Uterus (tissue), 4 donors: ENCODE measurements at places on chromosomes 7 and 10. TPM values are rescaled to one million over a fixed set of nuclear protein-coding genes. Genes with fewer than 3 reads are reported as not detected.

GRCh38 chr7:11175371-11175770, 201.7 kb downstream of the PHF14 start:
- H3K27ac ChIP-seq: no peak overlapping the region
- H3K4me1 ChIP-seq: no peaks in the 10 kb centered on the region
- H3K27me3 ChIP-seq: no peaks in the 10 kb centered on the region
- no peak overlapping the region for H3K4me3 ChIP-seq
- no peak for DNase-seq
- no peaks in the 10 kb centered on the region for H3K36me3 ChIP-seq

GRCh38 chr7:15837306-15837950, 150.9 kb upstream of the MEOX2 start:
- H3K27me3 ChIP-seq: no peaks in the 10 kb centered on the region
- H3K27ac ChIP-seq: peak overlapping the region; percentile 11
- no peak overlapping the region for H3K4me3 ChIP-seq
- no peaks in the 10 kb centered on the region for H3K36me3 ChIP-seq

- H3K4me1 ChIP-seq: no peaks in the 10 kb centered on the region
- DNase-seq: no peak
- H3K27me3 ChIP-seq: no peaks in the 10 kb centered on the region
- no peak overlapping the region for H3K4me3 ChIP-seq
Measured at GRCh38 chr10:11535346-11535959, 76.0 kb downstream of the USP6NL start.

DNA sequence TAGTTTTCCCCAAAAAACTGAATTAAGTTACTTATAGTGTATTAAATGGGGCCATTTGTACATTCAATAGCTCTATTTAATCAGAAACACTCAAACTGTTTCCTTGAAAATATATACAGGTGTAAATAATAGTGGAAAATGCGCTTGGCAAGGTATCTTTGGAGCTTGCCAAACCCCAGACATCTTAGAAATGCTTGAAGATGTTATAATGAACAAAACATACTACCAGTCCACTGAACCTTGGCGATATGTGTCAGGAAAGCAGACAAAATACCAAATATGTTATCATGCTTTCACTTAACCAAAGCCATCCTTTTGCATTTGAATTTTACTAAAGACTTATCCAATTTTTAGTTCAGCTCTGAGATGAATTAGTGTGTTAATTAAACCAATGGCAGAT, 352.7 kb upstream of the SEMA3A start:
- H3K36me3 ChIP-seq: no peaks in the 10 kb centered on the region
- DNase-seq: no peak
- no peaks in the 10 kb centered on the region for H3K4me1 ChIP-seq
- H3K27me3 ChIP-seq: no peaks in the 10 kb centered on the region
- H3K4me3 ChIP-seq: no peak overlapping the region
- H3K27ac ChIP-seq: no peak overlapping the region

- H3K4me3 ChIP-seq: no peak overlapping the region
- no peaks in the 10 kb centered on the region for H3K27me3 ChIP-seq
- H3K36me3 ChIP-seq: no peaks in the 10 kb centered on the region
- DNase-seq: no peak
Measured at GRCh38 chr10:74024600-74024999, 26.7 kb downstream of the VCL start.

DNA sequence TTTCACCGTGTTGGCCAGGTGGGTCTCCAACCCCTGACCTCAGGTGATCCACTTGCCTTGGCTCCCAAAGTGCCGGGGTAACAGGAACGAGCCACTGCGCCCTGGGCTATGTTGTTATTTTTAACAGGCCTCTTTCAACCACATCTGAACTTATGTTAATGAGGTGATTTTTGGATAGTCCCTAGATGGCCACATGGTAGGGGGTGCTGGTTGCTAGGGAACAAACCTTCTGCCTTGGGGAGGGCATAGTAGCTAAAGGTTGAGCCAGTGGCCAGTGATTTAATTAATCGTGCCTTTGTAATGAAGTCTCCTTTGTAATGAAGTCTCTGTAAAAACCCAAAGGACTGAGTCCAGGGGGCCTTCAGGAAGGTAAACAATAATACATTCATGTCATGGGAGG, 9.1 kb downstream of the COMTD1 start:
- H3K27me3 ChIP-seq: no peaks in the 10 kb centered on the region
- H3K36me3 ChIP-seq: no peaks in the 10 kb centered on the region
- peaks cover 14% of the 10 kb centered on the region for H3K4me1 ChIP-seq
- H3K4me3 ChIP-seq: no peak overlapping the region
- DNase-seq: peak; percentile 3

- H3K4me1 ChIP-seq: no peaks in the 10 kb centered on the region
- no peak overlapping the region for H3K27ac ChIP-seq
- DNase-seq: no peak
- H3K4me3 ChIP-seq: no peak overlapping the region
- no peaks in the 10 kb centered on the region for H3K27me3 ChIP-seq
Measured at GRCh38 chr7:152115021-152115718, 89.7 kb downstream of the GALNT11 start.

DNA sequence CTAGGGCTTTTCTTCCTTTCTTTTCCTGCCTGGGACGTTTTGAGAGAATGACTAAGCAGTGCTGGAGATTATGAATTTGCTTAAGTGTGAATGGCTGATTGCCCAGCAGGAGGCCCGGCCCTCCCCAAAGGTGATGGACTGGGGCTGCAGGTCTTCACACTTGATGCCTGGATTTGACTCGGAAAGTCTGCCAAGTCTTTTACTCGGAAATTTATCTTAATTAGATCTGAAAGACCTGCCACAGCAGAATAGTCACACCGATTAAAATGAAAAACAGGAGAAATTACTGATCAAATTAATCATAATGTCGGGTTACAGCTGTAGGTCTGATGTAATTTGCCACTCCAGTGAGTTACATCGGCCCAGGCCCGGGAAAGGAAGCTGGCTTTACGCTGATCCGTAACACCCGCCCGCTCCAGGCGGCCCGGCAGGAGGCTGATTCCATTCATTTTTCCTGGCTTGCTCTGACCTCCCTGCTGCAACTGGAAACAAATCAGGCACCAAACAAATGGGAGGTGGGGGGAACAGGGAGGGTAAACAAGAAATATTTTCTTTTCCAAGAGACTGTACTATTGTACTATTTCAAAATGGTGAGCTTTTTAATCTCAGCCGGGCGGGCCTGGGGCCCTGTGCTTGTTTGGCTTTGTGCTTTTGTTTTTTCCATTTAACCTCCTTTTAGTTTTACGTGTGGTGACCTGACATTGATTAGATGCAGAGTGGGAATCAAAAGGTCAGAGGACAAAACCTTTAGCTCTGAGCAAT, 212.4 kb upstream of the YAE1 start:
- DNase-seq: peak; percentile 59
- no peaks in the 10 kb centered on the region for H3K27me3 ChIP-seq
- H3K4me1 ChIP-seq: no peaks in the 10 kb centered on the region

GRCh38 chr7:155276800-155277375, 20.8 kb upstream of the INSIG1 start:
- no peak overlapping the region for H3K27ac ChIP-seq
- H3K27me3 ChIP-seq: no peaks in the 10 kb centered on the region
- no peaks in the 10 kb centered on the region for H3K36me3 ChIP-seq
- H3K4me1 ChIP-seq: no peaks in the 10 kb centered on the region

DNA sequence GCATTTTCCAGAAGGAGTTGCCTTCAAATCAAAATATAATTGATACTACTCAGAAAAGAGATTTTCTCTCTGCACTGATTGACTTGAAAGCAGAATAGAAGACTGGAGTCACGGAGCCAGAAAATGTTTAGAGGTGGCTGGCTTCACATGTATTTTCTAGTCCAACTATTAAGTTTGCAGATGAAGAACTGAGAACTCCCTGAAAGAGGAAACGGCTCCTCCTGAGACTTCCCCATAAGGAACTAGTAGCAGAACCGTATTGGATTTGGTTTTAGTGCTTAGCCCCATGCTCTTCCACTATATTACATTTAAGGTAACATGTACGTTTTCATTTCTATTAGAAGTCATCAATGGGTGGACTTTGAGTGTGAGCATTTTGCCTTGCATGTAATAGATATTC, 946.3 kb downstream of the CNTNAP2 start:
- H3K27ac ChIP-seq: no peak overlapping the region
- no peaks in the 10 kb centered on the region for H3K4me1 ChIP-seq
- peaks cover 4% of the 10 kb centered on the region for H3K27me3 ChIP-seq

DNA sequence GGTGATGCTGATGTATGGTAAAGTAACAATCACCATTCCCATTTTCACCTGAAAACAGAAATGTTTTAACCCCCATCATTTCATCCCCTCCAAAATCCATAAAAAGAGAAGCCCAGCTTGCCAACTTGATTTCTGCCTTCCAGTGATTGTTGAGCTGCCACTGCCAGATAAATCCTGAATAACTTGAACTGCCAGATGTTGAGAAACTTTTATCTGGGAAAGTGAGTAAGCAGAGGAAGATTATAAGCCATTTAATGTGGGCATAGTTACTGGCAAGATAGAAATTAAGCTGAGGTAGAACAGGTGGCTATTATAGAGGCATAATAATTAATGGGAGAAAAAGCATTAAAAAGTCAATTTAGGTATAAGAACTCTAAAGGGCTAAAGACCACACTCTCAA, 534.1 kb downstream of the ANKRD7 start:
- no peaks in the 10 kb centered on the region for H3K4me1 ChIP-seq
- H3K27me3 ChIP-seq: no peaks in the 10 kb centered on the region
- no peak for DNase-seq
- no peak overlapping the region for H3K4me3 ChIP-seq

DNA sequence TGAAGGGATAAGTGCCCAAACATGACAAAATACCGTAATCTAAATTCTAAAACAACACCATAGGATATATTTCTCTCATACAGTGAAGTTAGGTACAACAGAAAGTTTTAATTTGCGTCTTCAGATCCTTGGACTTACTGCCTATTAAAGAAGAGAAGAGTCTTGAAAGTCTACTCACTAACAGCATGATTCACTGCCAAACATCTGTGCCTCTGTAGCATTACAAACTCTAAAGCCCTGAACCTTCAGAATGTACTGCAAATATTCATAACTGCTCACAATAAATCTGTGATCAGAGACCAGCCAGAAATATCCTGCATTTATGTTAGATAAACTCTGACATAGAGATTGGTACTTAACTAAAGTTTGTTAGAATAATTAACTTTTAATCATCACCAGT, 365.3 kb downstream of the PARD3 start:
- no peaks in the 10 kb centered on the region for H3K4me1 ChIP-seq
- no peaks in the 10 kb centered on the region for H3K27me3 ChIP-seq
- no peak overlapping the region for H3K27ac ChIP-seq
- H3K36me3 ChIP-seq: no peaks in the 10 kb centered on the region
- DNase-seq: no peak
- H3K4me3 ChIP-seq: no peak overlapping the region

DNA sequence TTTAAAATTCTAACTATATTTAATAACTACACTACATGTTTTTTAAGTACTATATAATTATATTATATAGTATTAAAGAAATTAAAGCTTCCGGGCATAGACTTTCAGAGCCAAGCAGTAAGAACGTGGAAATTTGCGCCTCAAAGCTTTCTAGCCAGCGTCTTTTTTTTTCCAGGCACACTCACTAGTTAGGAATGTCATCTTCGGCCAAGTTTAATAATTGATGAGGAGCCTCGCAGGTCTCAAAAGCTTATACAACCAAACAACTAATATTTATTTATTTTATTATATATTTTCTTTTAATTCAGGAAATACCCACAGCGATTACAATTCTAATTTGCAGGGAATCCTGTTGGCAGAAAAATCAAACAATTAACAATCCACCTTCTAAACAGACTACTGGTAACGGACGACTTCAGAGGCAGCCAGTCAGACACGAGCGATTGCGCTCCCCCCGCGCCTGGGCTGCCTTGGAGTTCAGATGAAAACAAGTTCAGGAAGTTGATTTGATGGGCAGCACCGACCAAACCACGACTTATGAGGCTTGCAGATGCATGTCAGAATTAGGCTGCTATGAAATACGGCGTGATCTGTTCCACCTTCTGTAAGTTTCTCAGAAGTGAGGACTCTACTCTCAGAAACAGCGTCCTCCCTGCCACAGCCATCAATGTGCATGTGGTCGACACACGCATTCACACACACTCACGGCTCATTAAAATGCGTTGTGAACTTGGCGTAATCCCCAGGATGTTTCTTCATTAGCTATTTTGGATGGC, 431.8 kb upstream of the MGMT start:
- H3K36me3 ChIP-seq: no peaks in the 10 kb centered on the region
- no peak for DNase-seq
- H3K4me1 ChIP-seq: no peaks in the 10 kb centered on the region
- no peak overlapping the region for H3K4me3 ChIP-seq
- no peaks in the 10 kb centered on the region for H3K27me3 ChIP-seq

DNA sequence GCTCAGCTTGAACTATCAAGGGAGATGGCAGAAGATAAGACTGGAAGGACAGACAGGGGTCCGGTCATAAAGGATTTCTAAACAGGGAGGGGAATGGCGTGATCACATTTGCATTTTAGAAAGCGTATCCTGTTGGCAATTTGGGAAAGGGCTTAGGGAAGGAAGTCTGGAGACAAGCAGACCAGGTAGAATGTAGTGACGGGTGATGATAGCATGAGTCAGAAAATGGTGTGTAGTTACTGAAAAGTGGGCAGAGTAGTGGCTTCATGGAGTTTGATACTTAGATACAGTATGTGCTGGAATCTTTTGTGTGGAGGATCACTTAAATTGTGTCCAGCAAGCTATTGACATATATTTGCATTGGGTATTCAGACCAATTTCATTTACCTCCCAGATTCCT, 61.2 kb downstream of the LRGUK start:
- H3K27me3 ChIP-seq: no peaks in the 10 kb centered on the region
- no peaks in the 10 kb centered on the region for H3K4me1 ChIP-seq
- no peak overlapping the region for H3K4me3 ChIP-seq
- no peak overlapping the region for H3K27ac ChIP-seq

DNA sequence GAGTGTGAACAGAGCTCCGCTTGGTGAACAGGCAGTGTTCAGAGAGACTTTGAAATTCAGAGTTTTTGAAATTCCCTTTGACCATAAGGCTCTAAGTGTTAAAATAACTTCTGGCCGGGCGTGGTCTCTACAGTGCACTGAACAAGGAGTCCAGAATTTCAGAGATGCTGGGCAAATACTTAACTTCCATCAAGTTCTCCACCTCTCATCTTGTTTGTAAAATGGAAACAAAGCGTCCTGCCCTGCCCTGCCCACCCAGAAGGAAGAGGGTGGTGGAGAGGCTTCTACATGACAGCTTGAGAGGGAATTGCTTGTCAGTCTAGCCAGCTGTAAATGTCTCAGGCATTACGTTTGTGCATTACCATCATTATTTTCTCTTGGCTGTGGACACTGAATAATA, 102.6 kb downstream of the RGS10 start:
- no peaks in the 10 kb centered on the region for H3K27me3 ChIP-seq
- no peaks in the 10 kb centered on the region for H3K4me1 ChIP-seq
- H3K36me3 ChIP-seq: no peaks in the 10 kb centered on the region
- no peak for DNase-seq
- no peak overlapping the region for H3K4me3 ChIP-seq

GRCh38 chr10:132382231-132382922, 14.6 kb upstream of the PWWP2B start:
- H3K4me1 ChIP-seq: no peaks in the 10 kb centered on the region
- no peak overlapping the region for H3K27ac ChIP-seq
- no peaks in the 10 kb centered on the region for H3K27me3 ChIP-seq

GRCh38 chr7:118949031-118949430, 724.5 kb downstream of the ANKRD7 start:
- H3K27ac ChIP-seq: no peak overlapping the region
- H3K4me1 ChIP-seq: no peaks in the 10 kb centered on the region
- DNase-seq: no peak
- H3K4me3 ChIP-seq: no peak overlapping the region

The HHEX gene
- total RNA-seq: 7.9 TPM

The CAMK2B gene
- not detected for total RNA-seq

The EPHA1 gene
- not detected for total RNA-seq

The NRBF2 gene
- 19.2 TPM for total RNA-seq

The CC2D2B gene
- 2.1 TPM for total RNA-seq

The AGR3 gene
- total RNA-seq: 9.1 TPM
